GDM1 (cell line): ENCODE measurements at places on chromosomes 7 and 10.

DNA sequence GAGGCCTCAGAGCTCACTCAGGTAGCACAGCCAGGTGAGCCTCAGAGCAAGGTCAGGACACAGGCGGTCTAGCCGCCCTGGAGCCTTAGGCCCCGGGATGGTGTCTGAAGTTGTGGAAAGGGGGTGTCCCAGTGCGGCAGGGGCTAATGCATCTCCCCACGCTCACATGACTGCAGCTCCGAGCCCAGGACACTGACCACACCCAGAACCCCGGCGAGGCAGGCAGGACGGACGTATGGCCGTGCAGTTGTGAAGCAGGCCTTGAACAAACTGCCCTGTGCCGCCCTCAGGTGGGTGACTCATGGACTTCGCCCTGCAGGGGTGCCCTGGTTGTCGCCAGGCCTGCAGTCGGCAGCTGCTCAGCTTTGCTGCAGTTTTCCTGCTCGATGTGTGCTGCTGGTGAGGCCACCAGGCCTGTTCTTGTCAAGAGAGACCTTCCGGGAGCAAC is 5.0 kb upstream of the PRKAR1B start:
- DNase-seq, result no peak

- DNase-seq, result no peak
Observed at GRCh38 chr10:53357587-53357986, 585.0 kb upstream of the MBL2 start.

GRCh38 chr7:96330193-96330592 is 8.3 kb upstream of the SLC25A13 start:
- DNase-seq, result no peak

DNA sequence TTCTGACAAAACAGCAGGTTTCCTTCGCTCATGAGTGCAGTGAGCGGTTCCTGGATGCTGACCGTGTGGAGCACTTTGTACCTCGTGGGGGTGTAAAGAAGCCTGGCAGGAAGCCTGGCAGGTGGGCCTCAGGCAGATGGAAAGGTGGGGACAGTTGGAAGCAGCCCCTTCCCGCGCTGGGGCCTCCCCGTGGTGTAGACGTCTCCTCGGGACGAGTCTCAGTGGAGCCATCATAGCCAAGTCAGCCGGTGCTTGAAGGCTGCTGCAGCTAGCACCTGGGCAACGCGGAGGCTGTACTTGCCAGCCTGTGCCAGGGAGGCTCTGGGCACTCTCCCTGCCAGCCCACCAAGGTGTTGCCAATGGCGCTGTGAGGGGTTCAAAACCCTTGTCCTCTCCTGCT is 154.5 kb downstream of the WDR37 start:
- DNase-seq, result no peak

GRCh38 chr7:11786186-11786585 is 45.8 kb downstream of the THSD7A start:
- DNase-seq, result no peak

DNA sequence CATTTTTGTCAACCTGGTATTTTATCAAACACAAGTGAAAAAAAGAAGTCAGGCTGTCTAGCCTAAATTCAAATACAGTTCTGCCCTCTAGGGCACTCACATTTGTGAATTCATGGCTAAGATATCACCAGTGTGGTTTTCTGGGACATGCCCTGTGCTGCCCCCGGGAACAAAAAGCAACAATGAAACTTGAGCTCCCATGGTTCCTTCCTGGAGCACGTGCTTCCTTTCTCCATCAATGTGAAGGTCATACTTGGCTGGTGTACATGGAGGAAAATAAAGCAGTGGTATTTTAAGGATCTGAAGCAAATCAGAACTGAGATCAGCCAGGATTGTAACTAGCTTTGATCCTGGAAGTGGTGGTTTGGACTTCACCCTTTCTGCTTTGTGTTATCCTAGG is 128.9 kb upstream of the FRMD4A start:
- no peak for DNase-seq

- DNase-seq, result no peak
Observed at GRCh38 chr10:102118867-102119266, 1.3 kb downstream of the LDB1 start.

DNA sequence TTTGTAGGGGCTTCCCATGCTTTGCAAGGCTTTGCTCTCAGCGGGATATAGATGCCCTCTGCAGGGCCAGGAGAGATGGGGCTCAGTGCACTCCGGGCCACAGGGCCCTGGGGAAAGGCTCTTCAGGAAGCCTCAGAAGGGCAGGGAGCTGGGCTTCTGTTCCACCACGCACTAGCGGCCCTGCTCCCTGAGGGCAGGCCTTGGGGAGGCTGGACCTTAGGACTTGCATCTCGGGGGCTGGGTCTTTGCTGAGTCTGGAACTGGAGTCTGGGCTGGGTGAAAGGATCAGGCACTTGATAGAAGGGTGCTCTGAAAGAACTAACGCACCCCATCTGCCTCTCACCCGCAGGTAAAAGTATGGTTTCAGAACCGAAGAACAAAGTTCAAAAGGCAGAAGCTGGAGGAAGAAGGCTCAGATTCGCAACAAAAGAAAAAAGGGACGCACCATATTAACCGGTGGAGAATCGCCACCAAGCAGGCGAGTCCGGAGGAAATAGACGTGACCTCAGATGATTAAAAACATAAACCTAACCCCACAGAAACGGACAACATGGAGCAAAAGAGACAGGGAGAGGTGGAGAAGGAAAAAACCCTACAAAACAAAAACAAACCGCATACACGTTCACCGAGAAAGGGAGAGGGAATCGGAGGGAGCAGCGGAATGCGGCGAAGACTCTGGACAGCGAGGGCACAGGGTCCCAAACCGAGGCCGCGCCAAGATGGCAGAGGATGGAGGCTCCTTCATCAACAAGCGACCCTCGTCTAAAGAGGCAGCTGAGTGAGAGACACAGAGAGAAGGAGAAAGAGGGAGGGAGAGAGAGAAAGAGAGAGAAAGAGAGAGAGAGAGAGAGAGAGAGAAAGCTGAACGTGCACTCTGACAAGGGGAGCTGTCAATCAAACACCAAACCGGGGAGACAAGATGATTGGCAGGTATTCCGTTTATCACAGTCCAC is 5.4 kb downstream of the EMX2 start:
- DNase-seq, result no peak

DNA sequence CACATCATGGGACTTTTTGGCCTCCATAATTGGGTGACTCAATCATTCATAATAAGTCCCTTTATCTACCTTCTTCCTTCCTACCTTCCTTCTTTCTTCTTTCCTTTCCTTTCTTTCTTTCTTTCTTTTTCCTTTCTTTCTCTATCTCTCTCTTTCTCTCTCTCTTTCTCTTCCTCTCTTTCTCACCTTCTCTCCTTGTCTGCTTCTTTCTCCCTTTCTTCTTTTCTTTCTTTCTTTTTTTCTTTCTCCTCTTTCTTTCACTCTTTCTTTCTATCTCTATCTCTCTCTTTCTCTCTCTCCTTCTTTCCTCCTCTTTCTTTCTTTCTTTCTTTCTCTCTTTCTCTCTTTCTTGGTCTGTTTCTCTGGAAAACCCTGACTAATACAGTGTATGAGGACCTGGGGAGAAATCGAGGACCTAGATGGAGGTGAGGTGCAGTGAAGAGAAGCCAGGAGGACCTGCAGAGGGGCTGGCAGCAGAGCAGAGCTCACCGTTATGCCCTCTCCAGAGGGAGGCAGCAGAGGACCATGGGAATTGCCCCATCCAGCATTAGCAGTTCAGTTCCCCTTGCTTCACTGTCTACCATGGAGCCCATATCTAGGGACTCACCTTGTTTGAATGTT is 52.7 kb upstream of the BTRC start:
- peak; percentile 60 for DNase-seq

- DNase-seq, result no peak
Observed at GRCh38 chr10:25018703-25019102, 2.3 kb downstream of the THNSL1 start.

GRCh38 chr10:97217299-97217698 is 31.5 kb upstream of the SLIT1 start:
- DNase-seq, result peak; percentile 26

DNA sequence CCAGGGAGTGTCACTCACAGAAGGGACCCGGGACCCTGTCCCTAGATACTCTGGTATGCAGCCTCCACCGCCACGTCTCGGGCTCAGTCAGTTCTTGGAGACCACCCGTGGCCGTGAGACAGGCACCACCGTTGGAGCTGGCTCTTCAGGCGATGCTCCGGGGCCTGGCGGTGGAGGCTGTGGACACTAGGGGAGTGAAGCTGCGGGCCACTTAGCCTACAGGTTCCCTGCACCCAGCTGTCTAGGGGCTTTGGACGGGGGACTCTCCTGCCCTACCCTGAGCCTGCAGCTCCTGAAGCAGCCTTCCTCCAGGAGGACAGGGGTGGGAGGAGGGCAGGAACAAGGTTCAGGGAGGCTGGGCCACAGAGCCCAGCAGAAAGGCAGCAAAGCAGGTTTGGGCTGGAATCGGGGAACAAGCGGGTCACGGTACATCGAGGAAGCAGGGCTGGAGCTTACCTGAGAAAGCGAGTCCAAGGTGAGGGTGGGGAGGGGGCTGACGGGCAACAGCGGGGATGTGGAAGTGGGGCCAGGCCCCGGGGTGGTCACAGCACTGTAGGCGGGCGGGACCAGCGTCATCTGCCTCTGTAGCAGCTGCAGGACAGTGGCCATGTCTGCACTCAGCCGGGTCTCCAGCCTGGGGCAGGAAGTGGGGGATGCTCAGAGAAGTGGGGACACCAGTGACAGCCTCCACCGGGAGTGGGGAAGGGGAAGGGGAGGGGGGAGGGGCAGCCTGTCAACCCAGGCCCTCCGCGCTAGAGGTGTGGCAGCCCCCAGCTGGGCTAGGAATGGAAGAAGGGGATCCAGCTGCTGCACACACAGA is 31.5 kb downstream of the KCNH2 start:
- DNase-seq, result no peak

DNA sequence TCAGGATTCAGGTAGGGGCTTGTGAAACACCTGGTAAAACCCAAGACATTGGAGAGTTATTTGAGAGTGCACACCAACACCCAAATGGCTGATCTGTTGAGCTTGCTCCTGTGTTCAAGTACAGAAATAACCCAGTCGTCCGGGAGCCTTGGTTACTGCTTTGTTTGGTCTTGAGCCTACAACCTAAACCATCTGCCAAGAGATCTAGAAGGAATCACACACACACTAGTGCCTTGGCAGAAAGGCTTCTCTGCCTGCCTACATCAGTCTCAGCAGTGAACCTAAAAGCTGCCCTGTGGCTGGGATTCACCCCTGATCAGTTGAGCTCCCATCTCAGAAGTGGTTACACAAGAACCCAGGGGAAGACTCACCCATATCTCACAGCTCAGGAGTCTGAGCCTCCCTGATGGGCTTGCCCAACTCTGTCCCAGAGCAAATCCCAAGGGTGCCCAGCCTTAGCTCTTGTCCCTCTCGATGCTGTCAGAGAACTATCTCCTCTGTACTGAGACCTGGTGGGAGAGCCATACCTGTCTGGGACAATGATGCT is 167.6 kb downstream of the CXCL12 start:
- DNase-seq, result no peak

DNA sequence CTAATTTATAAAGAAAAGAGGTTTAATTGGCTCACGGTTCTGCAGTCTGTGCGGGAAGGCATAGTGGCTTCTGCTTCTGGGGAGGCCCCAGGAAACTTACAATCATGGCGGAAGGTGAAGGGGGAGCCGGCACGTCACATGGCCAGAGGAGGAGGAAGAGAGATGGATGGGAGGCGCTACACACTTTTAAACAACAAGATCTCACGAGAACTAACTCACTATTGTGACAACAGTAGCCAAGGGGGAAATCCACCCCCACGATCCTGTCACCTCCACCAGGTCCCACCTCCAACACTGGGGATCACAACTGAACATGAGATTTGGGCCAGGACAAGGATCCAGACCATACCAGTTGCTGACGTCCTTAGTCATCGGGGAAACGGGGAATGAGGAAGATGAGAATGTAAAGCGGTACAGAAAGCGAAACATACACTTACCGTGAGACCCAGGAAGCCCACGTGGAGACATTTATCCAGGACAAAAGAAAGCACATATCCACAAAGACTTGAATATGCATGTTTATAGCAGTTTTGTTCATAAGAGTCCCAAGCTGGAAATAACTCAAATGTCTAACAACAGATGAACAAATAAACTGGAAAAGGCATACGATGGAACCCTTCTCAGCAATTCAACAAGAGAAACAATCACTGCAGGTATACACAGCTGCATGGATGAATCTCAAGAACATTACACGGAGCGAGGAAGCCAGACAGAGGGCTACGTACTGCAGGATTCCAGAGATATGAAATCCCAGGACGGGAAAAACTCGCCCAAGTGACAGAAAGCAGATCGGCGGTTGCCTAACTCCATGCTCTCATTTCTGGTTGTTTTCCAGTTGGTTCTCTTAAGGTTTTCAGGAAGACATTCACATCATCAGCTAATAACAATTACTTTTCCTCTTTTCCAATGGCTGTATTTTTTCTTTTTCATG is 26.2 kb upstream of the INPP5A start:
- DNase-seq, result no peak

GRCh38 chr7:33771422-33771821 is 133.9 kb upstream of the BMPER start:
- DNase-seq, result no peak

DNA sequence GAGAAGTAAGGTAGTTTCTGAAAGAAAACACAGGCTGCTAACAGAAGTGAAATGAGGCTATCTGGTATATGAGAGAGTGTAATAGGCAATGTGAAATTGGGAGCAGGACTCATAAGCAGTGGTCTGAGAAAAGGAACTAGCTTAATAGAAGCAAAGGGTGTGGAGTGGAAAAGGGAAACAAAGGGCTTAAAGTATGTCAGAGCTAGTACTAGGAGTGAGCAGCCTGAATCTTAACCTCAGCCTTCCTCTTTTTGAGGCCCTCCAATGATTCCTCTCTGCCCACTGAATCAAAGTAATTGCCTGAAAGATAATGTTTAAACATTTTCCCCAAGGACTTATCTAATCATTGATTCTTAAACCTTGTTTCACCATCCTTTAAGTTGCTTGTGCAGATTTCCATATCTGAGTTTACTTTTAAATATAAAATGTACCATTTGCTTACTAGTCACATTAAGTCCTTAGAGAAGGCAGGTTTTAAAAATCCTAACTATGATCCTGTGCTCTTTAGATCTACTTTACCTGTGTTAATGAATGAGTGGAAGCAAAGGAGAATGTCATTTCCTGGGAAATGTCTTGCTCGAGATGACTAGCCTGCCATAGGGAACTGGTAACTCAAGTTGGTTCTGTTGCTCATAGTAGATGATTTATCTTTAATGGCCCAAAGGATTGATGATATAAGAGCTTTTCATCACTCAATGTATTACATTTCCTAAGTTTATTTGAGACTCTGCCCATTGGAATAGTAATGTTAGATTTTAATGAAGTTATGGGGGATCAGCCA is 155.0 kb downstream of the SKAP2 start:
- DNase-seq, result peak; percentile 43

DNA sequence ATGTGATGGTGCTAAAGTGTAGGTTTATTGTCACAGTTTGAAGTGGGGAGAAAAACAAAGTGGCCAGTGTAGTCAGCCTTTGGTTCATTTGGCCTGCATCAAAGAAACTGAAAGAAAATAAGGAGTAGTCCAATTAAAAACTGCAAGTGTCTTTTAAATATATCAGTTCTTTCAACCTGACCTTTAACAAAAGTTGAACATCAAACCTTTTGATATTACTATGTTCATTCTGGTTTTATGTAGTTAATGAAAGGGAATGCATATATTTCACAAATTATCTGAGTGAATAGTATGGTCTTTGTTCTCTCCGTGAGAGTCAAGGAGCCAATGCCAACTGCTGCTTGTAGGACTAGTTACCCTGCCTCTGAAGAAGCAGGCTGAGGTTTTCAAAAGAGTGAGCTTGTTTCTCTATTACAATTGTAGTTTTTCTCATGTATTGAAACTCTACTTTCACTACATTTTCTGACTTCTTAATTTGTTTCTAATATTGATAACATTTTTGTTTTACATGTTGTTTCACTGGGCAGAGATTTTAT is 1160.8 kb upstream of the LRRTM3 start:
- no peak for DNase-seq

- no peak for DNase-seq
Observed at GRCh38 chr10:126639084-126639483, 31.4 kb downstream of the C10orf90 start.
